Activated CD4-positive, alpha-beta T cell treated with anti-CD3 and anti-CD28 coated beads for 24 hours (primary cell): ENCODE measurements at places on chromosomes 5 and 9.

- no peak for DNase-seq
Observed at GRCh38 chr9:130290291-130291181, 25.0 kb downstream of the HMCN2 start.

DNA sequence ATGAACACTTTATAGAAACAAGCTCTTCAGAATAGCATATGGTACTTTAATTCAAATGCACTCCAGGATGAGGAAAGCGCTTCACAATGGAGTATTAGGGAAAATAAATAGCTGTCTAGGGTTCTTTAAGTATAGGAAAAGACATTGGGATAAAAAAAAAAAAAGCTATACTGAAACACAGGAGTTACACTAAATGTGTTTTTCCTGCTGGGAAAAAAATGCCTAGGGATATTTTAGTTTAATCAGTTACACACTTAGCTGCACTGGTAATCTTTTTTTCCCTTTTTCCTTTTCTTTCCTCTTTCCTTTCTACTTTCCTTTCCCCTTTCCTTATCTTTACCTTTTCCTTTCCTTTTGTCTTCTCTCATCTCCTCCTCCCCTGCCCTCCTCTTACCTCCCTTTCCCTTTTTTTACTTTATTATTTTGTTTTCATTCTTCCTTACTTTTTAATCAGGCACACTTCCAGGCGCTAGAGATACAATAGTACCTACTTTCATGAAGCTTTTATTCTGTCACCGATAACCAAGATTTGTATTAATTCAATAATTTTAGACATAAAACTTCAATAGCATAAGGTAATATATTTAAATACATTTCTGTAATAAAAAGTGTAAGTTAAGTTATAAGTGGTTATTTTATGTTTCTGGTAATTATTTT lies 758.7 kb downstream of the CDH18 start:
- DNase-seq = no peak

DNA sequence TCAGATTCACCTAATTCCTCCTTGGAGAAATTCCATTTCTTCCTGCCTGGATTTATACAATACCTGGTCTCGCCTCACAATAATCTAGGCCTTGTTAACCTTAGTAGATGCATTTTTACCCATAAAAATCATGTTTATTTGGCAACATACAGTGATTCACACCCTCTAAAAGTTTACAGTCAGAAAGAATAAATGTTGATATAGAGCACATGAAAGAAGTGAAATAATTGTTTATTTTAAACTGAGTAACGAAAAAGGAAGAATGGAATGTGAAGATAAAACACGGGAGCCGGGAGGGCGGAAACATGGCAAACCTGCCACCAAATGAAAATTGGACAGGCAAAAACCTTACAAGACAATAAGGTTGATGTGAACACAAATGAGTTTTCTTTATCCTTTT lies 28.9 kb upstream of the KCNN2 start:
- no peak for DNase-seq

DNA sequence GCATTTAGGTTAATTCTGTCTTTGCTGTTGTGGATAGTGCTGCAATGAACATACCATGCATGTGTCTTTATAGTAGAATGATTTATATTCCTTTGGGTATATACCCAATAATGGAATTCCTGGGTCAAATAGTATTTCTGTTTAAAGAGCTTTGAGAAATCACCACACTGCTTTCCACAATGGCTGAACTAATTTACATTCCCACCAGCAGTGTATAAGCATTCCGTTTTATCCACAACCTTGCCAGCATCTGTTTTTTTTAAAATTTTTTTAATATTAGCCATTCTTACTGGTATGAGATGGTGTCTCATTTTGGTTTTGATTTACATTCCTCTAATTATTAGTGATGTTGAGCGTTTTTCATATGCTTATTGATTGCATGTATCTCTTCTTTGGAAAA lies 15.5 kb upstream of the TARS1 start:
- DNase-seq = no peak

DNA sequence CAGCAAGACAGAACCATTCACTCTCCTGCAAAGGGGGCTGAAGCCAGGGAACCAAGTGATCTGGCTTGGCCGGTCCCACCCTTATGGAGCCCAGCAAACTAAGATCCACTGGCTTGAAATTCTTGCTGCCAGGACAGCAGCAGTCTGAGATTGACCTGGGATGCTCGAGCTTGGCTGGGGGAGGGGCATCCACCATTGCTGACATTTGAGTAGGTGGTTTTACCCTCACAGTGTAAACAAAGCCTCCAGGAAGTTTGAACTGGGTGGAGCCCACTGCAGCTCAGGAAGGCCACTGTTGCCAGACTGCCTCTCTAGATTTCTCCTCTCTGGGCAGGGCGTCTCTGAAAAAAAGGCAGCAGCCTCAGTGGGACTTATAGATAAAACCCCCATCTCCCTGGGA lies 60.5 kb downstream of the TNFSF8 start:
- no peak for DNase-seq

DNA sequence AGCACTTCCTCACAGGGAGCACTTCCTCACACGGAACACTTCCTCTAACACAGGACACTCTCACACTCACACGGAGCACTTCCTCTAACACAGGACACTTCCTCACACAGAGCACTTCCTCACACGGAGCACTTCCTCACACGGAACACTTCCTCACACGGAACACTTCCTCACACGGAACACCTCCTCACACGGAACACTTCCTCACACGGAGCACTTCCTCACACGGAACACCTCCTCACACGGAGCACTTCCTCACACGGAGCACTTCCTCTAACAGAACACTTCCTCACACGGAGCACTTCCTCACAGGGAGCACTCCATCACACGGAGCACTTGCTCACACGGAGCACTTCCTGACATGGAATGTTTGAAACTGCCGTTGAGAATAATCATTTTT lies 13.4 kb downstream of the POMT1 start:
- no peak for DNase-seq
